Naive thymus-derived CD8-positive, alpha-beta T cell (primary cell): ENCODE measurements at places on chromosomes 13 and 19. TPM values are rescaled to one million over a fixed set of nuclear protein-coding genes. Genes with fewer than 3 reads are reported as not detected.

PSG5 gene
- total RNA-seq, result not detected

GIPC3 gene
- total RNA-seq, result 3.7 TPM

TEX101 gene
- total RNA-seq, result not detected

JAK3 gene
- 120 TPM for total RNA-seq

DNA sequence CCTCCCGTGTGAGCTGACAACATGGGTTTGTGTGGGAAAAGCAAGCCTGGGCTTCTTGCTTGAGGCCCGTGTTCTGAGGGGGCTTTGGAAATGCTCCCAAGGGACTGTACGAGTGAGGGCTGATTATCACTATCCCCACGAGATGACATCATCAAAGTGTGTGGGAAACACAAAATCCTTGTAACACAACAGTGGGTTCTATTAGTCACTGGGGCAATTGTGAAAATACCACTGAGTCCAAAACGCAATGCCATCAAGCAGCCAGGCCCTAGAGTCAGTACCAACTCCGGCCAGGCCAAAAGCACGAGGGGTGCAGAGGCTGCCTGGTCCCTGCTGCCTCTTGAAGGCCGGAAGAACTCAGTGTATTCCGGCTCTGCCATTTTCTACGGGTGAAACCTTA, 29.6 kb downstream of the CAPS start:
- no peak for DNase-seq
- no peaks in the 10 kb centered on the region for H3K36me3 ChIP-seq

DNA sequence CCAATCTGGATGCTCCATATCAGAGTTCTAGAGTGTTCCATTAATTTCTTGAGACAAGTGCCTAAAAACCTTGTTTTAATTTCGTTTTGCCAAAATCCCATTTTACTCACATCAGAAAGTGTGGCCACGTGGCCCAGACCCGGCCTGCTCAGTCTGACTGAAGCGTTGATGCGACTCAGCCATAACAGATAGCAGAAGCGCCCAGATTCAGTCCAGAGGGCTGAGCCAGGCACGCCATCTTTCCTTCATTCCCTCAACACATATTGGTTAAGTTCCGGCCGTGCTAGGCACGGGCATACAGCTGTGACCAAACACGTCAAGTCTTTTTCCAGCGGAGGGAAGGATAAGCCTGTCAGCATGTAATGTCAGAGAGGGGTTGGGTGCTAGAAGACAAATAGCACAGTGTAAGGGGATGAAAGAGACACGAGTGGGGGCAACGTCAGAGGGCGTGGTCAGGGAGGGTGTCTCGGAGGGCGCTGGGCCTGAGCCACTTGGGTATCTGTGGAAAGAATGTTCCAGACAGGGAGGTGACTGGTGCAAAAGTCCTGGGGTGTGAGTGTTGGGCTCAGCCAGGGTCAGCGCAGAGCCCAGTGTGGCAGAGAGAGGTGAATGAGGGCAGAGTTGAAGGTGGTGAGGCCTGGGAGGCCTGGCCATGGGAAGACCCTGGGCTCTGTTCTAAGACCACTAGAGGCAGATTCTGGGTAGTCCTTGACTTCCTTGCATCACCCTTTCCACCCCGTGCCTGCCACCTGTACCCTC, 3.1 kb downstream of the F10 start:
- no peak for DNase-seq
- no peaks in the 10 kb centered on the region for H3K36me3 ChIP-seq
- H3K27ac ChIP-seq, result no peak overlapping the region
- H3K4me3 ChIP-seq, result no peak overlapping the region
- peaks cover 2% of the 10 kb centered on the region for H3K4me1 ChIP-seq

DNA sequence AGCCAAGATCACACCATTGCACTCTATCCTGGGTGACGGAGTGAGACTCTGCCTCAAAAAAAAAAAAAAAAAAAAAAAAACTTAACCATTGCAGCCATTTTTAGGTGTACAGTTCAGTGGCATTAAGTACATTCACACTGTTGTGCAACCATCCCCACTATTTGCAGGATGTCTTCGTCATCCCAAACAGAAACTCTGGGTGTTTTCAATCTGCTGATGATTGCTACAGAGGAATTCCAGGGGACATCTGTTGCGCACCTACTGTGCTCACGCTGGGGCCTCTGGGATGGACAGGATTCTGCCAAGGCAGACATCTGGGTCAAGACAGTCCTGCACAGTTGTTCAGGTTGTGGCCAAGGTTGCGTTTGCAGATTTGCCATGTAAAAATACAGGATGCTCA, 2.4 kb upstream of the APOC4 start:
- no peaks in the 10 kb centered on the region for H3K36me3 ChIP-seq
- no peak for DNase-seq
- H3K4me1 ChIP-seq, result no peaks in the 10 kb centered on the region
- no peak overlapping the region for H3K27ac ChIP-seq
- no peak overlapping the region for H3K4me3 ChIP-seq

- peaks cover 5% of the 10 kb centered on the region for H3K36me3 ChIP-seq
- no peak overlapping the region for H3K4me3 ChIP-seq
- H3K27ac ChIP-seq, result no peak overlapping the region
- DNase-seq, result no peak
Measured at GRCh38 chr13:35208587-35208986, 266.5 kb downstream of the NBEA start.

DNA sequence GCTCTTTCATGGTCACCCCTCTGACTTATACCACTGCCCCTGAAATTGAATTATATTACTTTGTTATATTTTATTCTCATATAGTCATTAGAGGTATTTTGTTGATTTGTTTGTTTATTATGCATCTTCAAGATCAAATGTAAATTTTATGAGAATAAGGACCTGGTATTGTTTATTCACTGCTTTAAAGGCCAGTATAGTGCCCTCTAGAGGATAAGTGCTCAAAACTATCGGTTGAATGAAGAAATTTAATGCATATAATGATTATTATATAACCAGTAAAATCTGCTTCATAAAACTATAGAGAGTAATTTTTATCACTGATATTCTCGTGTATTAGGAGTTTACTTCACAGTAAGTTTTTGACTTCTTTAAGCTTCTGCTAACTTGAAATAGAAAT, 1401.9 kb downstream of the SLITRK1 start:
- H3K4me3 ChIP-seq, result no peak overlapping the region
- no peak for DNase-seq
- no peaks in the 10 kb centered on the region for H3K4me1 ChIP-seq
- no peaks in the 10 kb centered on the region for H3K36me3 ChIP-seq

- peaks cover 23% of the 10 kb centered on the region for H3K4me1 ChIP-seq
- H3K27me3 ChIP-seq, result peaks cover 5% of the 10 kb centered on the region
- no peaks in the 10 kb centered on the region for H3K36me3 ChIP-seq
- no peak for DNase-seq
- peak overlapping the region; percentile 15 for H3K27ac ChIP-seq
Measured at GRCh38 chr19:6503407-6504201, 1.5 kb upstream of the TUBB4A start.

DNA sequence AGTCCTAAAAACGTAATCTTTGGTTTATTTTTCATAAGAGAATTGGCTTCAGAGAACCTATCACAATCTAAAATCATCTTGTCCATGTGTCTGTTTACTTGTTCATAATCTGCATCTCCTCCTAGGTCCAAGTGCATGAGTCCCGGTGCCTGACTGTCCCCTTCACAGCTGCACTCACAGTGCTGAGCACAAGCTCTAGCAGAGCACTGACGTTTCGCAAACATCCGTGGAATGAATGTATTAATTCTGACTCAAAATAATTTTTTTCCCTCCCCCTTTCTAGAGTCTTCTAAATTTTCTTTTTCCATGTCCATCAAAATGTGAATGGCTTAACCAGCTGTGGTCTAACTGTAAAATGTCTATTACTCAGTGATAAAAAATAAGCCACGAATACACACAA, 245.5 kb upstream of the TSHZ3 start:
- peaks cover 2% of the 10 kb centered on the region for H3K27me3 ChIP-seq
- no peaks in the 10 kb centered on the region for H3K4me1 ChIP-seq
- DNase-seq, result no peak
- H3K36me3 ChIP-seq, result no peaks in the 10 kb centered on the region
- H3K4me3 ChIP-seq, result no peak overlapping the region

GRCh38 chr13:110964229-110965037, 49.6 kb upstream of the ANKRD10 start:
- no peak overlapping the region for H3K4me3 ChIP-seq
- DNase-seq, result no peak
- H3K27me3 ChIP-seq, result peaks cover 32% of the 10 kb centered on the region
- H3K4me1 ChIP-seq, result no peaks in the 10 kb centered on the region

GRCh38 chr13:34942732-34943435, 814 bp downstream of the NBEA start:
- H3K4me1 ChIP-seq, result peaks cover 20% of the 10 kb centered on the region
- peak overlapping the region; percentile 88 for H3K4me3 ChIP-seq
- H3K36me3 ChIP-seq, result no peaks in the 10 kb centered on the region
- H3K27ac ChIP-seq, result peak overlapping the region; percentile 92

GRCh38 chr19:30001301-30001700, 59.3 kb downstream of the URI1 start:
- H3K36me3 ChIP-seq, result peaks cover 59% of the 10 kb centered on the region
- no peak overlapping the region for H3K4me3 ChIP-seq
- H3K27ac ChIP-seq, result no peak overlapping the region
- peaks cover 72% of the 10 kb centered on the region for H3K4me1 ChIP-seq
